Natural killer cell treated with Interleukin-12 subunit alpha and Interleukin-12 subunit beta and Interleukin-15 and Interleukin-18, amount 100 ng/mL, for 72 hours (primary cell): ENCODE measurements at places on chromosomes 3 and 15.

DNA sequence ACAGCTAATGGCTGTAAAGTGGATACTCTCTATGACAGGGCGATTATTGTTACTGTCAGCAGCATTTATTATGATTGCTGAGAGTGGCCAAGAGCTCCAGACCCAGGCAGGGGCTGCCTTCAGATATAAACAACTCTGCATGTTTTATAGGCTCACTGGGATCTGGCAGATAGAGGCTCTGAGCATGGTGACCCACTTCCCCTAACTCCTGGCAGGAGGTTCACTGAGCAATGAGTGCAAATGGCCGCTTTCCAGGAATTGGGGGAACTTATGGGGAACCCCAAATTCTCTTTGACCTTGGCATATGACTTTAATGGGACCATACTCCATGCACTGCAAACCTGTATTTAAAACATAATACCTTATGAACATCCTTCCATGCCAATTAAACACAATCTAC is 59.0 kb downstream of the SCN5A start:
- no peak for DNase-seq

- DNase-seq: no peak
Measured at GRCh38 chr15:92366381-92366780, 27.3 kb upstream of the ST8SIA2 start.

DNA sequence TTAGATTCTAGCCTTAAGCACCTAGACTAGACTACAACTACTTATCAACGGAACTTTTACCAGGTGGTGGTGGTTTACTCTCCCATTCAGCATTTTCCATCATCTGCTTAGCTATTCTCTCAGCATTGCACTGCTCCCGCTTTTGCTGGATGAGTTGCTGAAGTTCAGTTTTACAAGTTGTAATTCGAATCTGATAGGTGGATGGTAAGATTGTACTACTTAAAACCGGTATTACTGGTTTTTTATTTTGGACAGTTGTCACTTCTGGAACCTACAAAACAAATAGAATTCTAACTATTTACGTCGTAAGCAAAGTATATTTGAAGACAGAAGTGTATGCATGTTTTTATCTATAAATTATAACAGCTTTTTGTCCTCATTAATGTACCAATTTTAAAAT is 41.1 kb downstream of the PIK3R4 start:
- DNase-seq: no peak

GRCh38 chr3:43733459-43734384 is 43.0 kb downstream of the ABHD5 start:
- no peak for DNase-seq

DNA sequence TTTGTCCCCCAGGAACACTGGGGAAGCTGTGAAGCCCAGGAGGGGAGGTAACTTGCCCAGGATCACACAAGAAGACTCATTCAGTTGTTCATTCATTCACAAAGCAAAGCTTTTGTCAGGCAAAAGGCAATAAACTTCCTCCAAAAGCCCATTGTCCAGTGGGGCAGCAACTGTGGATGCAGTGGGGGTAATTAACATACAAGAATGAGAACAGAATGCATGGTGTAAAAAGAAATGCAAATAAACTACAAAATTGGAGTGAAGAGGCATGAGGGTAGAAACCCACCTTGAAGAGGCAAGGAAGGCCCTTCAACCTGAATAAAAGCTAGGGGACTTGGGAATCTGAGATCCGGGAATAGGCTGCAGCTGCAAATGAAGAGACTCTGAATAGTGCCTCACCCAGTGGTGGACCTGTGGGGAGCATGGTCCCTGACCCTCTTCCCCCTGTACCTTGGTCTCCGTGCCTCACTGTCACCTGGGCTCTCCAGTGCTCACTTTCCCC is 363.6 kb downstream of the CLSTN2 start:
- DNase-seq: no peak
